ENCODE measurements at places on chromosomes 1 and 21.

DNA sequence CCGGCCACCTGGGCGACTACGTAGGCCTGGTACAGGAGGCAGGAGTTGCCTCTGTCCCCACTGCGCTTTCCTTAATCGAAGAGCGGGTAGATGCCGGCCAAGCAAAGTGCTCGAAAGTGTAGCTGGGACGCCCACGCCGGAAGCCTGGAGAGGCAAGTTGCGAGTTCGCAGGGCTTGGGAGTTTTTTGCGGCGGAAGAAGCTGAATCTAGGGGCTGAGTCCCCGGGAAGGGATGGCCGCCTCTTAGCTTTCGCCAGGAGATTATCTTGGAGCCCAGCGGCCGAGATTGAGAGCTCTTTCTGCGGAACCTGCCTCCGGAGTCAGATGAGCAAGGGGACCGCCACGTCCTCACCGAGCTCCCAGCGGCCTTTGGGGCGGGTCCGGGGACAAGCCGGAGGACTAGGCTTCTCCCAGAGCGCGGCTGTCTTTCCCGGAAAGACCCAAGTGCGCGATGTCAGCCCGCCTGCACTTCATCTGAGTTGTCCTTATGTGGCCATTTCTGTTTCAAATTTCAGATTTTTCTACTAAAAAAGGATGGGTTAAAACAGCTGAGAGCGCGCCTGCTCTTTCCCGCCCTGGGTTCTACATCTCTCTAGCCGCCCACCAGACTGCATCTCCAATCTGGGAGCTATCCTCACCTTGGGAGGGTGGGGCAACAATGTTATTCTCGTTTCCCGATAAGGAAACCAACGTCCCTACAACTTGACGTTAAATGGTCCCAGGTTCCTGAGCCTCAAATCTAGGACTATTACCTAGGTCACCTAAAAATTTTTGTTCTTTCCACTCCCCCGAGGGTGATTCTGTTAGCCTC is 12.4 kb upstream of the TBX15 start:
- no peak for DNase-seq

GRCh38 chr1:227779685-227780084 is 35.8 kb upstream of the PRSS38 start:
- no peak for DNase-seq

DNA sequence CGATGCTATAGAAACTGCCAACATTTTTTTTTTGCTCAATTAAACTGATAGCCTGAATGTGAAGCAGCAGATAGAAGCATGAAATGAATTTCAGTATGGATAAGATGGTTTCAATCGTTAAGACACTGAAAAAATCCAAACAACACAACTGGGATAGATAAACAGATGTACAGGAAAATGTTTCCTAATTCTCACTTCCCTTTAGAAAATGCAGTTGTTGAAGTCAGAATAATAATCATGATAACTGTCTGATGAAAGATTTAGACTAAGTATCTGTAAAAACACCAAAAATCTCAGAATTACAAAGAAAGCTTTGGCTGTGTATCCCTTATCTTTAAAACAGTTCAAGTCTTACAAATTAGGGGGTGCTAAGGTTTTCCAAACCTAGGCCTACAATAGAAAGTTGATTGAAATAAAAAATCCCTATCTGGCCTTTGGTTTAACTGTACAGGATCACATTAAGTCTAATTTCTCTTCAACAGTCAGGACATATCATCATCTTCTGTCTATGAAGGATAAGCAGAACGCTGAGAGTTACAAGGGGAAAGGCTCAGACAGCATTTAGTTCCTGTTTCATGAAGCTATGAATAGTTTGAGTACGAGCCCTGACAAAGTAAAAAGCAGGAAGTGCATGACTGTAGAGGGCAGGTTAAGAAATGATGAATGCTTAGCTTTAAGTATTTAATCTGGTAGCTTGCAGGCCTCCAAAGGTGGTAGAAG is 203.2 kb downstream of the APP start:
- DNase-seq = no peak

DNA sequence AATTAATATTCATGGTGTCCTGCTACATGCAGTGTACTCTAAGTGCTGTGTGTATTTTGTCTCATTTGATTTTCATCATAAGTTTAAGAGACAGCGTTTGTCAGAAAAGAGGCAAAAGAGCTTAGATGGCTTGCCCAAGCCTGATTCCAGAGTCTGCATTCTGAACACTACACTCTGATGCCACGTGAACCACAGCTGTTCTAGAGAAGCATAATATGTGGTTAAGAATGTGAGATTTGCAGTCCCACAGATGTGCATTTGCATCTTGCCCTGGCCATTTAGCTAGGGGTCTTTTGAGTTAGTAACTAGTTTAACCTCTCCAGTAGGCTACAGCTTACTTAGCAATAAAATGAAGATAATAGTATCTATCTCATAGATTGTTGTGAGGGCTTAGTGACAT is 9.2 kb upstream of the GADD45A start:
- DNase-seq = no peak

DNA sequence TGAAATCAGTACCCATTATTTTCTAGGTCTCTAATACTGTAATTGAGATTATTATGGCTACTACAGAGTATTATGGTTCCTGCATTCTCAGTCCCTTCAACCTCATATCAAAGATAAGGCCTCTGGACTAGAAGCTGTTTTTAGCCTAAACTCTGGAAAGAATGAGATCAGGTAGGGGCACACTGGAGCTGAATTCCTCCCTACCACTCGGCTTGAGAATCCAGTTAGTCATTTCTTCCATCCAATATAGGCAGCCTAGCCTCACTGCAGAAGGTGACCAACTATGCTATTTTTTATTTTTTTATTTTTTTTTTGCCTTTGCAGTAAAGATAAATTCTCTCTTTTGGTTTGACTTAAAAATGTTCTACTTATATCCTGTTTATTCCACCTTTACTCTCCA is 8.0 kb upstream of the HAX1 start:
- DNase-seq = no peak

Data from stimulated activated CD4-positive, alpha-beta T cell treated with anti-CD3 and anti-CD28 coated beads, Interleukin-1b, Interleukin-23, amount 100 ng/mL, for 48 hours (primary cell).